ENCODE measurements at places on chromosomes 4 and X. TPM values are rescaled to one million over a fixed set of nuclear protein-coding genes. Genes with fewer than 3 reads are reported as not detected.

GRCh38 chrX:131801066-131801465, 222.0 kb upstream of the STK26 start:
- DNase-seq = no peak

DNA sequence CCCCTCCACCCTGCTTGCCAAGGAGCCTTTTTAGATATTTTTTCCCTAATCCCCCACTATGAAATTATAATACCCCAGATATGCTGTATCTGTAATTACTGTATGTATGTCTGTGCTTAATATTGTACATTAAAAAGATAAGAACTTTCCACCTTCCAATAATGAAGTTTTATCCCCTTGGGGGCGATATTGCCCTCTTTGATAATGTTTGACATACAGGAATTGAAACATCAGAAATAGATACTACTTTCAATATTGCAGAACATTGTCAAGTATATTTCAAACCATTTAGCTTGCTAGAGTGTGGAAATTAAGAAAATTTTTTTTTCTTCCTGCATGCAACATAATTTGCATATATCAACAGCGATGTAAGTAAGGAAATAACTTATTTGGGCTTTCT, 58.9 kb downstream of the NAF1 start:
- DNase-seq = peak; percentile 41

DNA sequence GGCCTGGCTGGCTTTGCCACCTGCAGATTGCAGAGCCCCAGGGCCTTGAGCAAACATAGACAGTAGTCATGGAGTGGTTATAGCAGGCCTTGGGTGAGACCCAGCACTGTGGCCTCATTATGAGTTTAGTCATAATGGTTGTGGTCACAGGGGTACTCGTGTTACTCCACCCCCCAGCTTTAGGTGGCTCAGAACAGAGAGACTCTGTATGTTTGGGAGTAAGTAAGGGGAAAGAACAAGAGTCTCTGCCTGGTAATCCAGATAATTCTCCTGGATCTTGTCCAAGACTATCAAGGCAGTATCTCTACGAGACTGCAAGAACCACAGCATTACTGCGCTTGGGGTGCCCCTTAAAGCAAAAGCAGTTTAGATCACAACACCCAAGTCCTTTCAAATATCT, 62.3 kb upstream of the SCRG1 start:
- no peak for DNase-seq

DNA sequence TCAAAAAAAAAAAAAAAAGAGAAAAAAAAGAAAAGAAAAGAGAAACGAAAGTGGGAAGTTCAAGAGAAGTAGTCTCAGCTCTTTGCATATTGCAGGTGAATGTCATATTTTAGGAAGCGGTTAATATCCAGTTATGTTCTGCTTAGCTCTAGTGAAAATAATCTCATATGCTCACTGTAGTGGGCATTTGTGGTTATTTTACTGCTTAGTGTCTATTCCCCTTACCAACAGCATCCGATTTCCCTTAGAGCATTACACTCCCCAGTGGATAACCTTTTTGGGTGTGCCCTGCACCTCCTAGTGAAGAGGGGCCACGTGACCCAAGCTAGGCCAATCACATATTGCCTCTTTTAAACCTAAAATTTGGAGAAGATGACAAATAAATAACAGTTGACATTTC, 111.2 kb upstream of the ZNF827 start:
- DNase-seq = no peak

DNA sequence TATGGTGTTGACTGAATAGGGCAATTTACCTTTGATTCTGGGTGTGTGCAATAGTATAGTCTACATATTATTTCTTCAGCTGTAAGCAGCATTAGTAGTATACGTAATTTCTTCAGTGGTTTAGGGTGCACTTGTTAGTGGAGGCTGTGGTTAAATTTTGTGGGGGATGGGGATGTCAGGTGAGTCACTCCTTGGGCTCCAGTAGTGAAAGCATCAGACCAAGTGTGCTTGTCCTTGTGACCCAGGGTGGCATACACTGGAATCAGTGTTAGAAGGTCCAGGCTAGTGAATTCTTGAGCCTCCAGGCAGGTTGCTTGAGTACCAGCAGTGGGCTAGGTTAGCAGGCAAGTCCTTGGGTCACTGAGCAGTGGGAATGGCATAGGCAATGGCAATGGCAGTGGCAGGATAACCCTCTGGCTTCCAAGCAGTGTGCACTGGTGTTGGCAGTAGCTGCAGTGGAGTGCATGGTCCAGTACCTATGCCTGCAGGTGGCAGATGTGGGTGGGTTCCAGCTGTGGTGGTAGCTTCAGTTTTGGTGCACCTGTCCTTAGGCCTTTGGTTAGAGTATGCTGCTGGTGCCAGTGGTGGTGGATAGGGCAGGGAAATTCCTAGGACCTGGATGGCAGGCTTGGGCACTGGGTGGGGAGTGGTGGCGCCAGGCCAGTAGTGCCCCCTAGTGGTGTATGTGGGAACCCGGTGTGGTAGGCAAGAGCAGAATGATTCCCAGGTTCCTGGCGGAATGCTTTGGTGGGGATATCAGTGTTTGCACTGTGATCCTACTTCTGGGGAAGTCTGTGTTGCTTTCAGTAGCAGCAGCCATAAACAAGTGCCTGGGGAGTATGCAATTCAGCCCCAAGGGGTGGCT, 531.0 kb downstream of the SMARCA1 start:
- no peak for DNase-seq

- DNase-seq = no peak
These were observed 35.1 kb downstream of the PRIMPOL start for GRCh38 chr4:184684491-184685189.

GRCh38 chrX:50067435-50068284, 133.1 kb downstream of the AKAP4 start:
- DNase-seq = no peak

DNA sequence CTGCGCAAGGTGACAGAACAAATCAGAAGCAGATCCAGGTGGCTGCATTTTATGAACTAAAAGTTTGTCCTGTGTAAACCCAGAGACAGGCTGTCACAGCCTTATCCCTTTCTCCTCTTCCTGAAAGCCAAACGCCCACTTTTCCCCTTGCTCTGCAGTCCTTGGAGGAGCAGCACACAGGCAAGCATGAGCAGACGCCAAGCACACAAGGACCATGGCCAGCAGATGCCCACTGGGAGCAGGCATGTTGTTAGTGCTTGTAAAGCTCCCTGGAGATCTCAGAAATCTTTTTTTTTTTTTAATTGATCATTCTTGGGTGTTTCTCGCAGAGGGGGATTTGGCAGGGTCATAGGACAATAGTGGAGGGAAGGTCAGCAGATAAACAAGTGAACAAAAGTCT, 11.5 kb upstream of the HOPX start:
- no peak for DNase-seq

DNA sequence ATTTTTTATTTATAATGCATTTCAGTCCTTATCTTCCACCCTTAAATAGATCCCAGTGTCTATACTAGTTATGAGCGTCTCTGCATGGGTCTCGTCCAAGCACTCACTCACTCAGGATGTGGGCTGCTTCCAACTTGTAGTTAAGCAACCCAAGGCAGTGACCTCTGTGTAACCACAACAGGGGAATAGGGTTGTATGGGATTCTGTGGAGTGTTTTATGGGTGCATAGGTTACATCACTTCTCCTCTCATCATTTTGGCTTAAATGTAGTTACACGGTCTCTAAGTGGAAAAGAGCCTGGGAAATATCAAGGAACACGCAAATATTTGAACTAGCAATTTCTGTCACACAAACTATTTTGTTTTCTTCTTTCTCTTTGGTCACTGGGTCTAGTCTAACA, 931.0 kb downstream of the STIM2 start:
- DNase-seq = no peak

GRCh38 chr4:124097447-124097846, 615.1 kb downstream of the ANKRD50 start:
- DNase-seq = no peak

GRCh38 chr4:21097026-21097425, 396.8 kb downstream of the PACRGL start:
- no peak for DNase-seq

GRCh38 chr4:56229947-56230346, 157.3 kb downstream of the AASDH start:
- no peak for DNase-seq

- DNase-seq = no peak
These were observed 503.5 kb upstream of the ARX start for GRCh38 chrX:25519258-25519657.

DNA sequence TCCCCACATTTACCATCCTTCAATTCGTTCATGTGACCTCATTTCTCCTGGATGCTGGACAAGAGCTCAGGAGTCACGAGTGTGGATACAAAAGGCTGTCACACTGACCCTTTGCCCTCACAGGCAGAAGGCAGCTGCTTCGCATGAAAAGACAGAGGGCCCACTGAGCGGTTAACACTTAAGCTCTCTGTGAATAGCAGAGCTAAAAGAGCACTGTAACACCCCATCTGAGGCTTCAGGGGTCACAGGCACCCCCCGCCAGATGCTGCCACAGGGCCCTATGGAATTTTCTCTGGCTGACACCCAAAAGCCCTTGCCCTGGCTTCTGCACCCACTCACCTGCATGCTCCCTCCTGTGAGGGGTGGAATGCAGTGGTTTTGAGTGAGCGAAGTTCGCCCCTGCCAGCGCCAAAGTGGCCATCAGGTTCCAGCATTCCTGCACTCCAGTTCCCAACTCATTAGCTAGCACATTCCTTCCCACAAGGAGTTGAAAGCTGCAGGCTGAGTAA, 360.9 kb downstream of the PPP3CA start:
- DNase-seq = no peak

GRCh38 chr4:20638825-20639224, 61.4 kb upstream of the PACRGL start:
- no peak for DNase-seq

DNA sequence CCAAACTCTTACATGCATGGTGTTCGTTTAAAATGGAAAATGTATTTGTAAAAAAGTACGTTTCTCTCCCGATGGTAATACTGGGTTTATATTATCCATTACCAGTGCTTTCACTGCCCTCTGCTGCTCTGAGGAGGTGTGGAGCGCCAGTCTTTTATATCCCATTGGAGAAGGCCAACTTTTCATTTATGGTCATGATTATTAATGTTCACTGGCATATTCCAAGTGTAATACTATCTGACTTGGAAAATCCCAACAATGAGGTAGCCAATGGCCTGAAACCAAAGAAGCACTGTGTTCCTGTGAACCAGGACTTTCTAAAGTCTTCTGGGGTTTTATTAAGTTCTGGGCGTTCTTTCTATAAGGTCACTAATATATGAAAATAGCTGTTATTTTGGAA, 80.7 kb downstream of the SYNPO2 start:
- no peak for DNase-seq

DNA sequence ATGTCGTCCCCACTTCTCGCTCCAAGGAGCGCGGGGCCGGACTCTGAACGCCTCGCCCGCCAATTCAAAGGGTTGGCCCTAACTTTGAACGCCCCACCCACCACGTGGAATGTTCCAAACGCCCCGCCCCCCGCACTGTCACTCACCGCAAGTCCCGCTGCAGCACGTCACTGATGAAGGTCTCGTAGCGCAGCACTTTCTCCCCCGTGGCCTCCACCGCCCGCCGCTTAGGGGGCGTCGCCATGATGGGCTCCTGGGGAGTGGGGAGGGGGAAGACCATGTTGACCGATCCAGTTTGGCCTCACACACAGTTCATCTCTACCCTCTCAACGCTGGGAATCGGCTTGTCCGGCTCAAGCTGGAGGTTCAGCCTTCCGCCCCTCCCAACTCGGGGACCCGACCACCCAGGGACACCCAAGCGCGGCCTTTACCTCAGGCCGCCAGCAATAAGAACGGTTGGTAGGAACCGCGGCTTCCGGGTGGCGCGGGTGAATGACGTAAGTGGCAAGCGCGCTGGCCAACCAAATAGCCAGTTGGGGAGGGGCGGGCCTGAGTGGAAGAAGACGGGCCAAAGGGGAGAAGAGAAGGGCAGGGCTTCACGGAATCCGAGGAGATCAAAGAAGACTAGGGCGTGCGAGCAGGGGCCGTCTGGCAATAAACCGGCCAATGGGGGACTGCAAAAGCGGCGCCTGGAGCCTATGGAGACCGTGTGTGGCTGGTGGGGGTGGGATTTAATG, at the start of gene UXT:
TSS of gene UXT (minus strand) at position 497 of the 737 bp plus-strand sequence. CDS start at position 244, 253 bp downstream.
- DNase-seq = peak; percentile 94

DNA sequence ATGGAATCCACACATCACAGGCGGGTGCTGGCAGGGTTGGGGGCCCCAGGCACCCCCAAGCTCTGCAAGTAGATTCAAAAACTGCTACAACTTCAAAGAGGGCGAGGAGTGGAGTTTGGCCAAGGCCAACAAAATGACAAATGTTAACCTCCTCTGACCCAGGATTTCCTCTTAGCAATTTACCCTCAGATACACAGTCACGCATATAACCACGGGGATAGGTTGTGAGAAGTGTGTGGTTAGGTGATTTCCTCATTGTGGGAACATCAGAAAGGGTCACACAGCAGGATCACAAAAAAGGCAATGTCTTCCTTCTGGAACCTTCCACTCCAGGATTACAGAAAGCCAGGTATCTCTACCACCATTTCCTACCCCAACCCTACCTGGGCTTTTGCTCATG, 62.4 kb downstream of the C4orf50 start:
- DNase-seq = no peak

DNA sequence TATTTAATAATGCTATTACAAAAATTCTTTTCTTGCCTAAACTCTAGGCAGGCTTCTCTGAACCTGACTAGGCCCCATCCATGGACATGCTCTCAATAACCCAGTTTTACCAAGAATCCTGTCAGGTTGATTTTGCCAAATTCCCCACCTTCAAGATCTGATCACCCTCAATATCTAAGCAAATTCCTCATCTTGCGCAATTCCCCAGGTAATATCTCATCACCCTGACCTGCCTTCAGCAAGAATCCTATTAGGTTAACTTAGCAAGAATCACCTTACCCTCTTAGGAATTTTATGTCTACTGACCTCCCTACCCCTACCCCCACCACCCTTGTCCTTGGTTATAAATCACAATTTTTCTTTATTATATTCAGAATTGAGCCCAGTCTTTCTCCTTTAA, 579.1 kb downstream of the C4orf33 start:
- DNase-seq = no peak

- DNase-seq = no peak
These were observed 124.0 kb downstream of the MOSPD2 start for GRCh38 chrX:14997271-14997670.

DNA sequence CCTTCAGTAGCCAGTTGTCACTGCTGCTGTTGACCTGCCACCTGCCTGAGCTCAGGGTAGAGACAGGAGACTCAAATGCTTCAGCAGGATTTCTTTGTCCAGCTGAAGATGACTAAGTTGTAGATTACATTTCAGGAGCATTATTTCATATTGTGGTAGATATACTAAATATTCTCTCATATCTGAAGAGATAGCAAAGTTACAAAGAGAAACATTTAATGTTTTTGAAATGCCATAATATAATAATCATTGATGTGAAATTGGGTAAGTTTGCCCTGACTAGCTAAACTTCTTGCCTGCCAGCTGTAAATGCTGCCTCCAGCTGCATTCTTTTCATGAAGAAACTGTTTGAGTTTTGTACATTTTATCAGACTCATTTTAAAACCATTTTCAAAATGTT, 247.6 kb upstream of the CNKSR2 start:
- no peak for DNase-seq

Gene BST1
- total RNA-seq = 0.82 TPM

Gene AP1S2
- 41.2 TPM for total RNA-seq

Gene ODAM
- total RNA-seq = not detected

Gene PPBP
- not detected for total RNA-seq

Gene UFSP2
- 17.9 TPM for total RNA-seq

Gene VEGFC
- total RNA-seq = not detected

Gene ABCD1
- 16.0 TPM for total RNA-seq

Gene NPFFR2
- not detected for total RNA-seq

Gene RIBC1
- total RNA-seq = 1.4 TPM

Gene TRIM60
- total RNA-seq = not detected

Gene GAGE2A
- total RNA-seq = not detected

Gene FAM236D
- not detected for total RNA-seq

Gene CITED1
- not detected for total RNA-seq
